ENCODE measurements at places on chromosomes 11 and 22. TPM values are rescaled to one million over a fixed set of nuclear protein-coding genes. Genes with fewer than 3 reads are reported as not detected.

DNA sequence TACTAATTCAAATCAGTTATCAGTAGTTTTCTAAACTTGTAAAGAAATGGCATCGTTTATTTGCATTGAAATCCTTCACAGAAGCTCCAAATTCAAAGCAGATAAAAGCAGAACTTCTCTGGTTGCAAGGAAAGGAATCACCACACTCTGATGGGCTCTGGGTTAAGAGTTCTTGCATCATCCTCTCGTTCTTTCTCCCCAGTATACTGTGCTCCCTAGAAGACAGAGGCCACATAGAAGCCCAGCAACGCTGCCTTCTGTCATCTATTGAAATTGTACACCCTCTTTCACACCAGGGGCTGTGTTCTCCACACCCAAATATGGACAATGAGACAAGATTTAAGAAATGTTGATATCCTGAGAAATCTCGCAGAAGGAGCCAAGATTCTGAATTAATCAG lies 29.3 kb downstream of the FAT3 start:
- DNase-seq = no peak

DNA sequence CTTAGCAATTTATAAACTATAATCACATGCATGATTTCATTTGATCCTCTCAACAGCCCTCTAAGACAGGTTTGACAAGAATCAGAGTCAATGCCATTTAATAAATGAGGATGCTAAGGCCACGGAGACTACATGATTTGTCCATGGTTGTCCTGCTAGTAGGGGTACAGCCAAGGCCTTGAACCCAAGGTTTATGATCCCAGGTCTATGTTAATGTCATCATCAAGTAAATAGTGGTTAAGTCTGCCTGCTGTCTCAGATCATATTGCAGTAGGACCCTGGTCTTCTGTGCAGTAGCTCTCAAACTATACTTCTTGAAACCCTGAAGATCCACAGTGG lies 17.7 kb upstream of the SYTL2 start:
- no peak for DNase-seq

DNA sequence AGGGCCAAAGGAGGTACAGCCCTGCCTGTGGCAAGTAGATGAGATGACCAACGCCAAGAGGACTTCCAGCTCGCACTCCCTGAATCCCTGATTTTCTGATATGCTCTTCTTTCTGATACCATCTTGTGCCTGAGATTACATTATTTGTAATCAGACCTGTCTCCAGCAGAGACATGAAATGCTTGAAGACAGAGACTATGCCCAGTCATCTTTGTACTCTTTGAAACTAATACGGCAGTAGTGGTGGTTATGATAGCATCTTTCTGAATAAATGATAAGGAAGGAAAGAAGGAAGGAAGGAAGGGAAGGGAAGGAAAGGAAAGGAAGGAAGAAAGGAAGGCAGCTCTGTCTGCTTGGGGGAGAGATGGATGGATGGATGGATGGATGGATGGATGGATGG lies 27.8 kb downstream of the IL10RA start:
- no peak for DNase-seq

DNA sequence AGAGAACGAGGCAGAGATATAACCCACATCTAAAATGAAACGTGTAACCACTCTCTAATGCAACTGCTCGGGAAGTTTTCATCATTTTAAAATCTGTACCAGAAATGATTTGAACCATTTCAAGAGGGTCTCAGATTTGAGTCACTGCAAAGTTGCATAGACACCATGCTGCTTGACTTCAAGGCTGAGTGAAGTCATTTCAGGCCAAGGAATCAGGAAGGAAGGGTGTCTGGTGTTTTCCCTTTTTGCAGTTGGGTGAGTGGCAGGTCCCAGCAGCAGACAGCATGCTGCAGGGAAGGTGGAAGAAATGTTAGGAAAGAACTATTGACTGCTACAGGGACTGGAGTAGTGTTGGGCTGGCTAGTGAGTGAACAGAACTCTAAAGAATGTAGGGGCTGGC lies 16.5 kb downstream of the TANGO2 start:
- DNase-seq = no peak

C22orf23 gene
- not detected for total RNA-seq

GRCh38 chr11:118102721-118103261 lies 16.0 kb upstream of the SMIM35 start:
- no peak for DNase-seq

DNA sequence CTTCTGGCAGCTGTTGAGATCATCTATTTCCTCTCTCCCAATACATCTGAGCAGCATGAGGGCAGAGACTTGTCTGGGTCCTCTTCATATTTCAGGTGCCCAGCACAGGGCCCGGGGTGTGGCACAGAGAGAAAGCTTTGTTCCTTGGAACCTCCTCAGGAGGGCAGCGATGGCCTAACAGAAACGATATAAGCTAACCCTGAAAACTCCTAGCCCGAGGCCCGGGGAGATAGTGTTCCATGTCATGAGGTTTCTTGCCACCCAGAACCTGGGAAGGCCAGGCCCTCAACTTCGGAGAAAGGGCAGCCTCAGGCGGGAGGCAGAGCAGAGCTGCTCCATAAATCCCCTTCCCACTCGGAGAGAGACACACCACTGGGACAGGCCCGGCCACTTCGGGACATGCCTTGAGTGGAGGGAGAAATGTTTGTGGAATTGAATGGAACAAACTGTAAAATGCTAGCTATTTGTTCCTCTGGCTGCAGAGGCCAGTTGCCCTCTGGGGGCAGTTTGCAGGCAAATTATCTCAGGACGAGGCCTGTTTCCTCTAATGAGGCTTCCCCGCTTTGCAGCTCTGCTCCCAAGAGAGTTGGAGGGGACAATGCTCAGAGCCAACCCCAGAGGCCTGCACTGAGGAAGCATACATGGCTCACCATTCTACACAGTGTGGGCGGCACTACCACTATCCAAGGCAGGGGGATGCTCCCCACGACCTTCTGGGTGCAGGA lies 11.6 kb downstream of the ARRB1 start:
- DNase-seq = no peak

ANGPTL5 gene
- total RNA-seq = not detected
